Right ventricle myocardium superior (tissue), 1 donor: ENCODE measurements at places on chromosomes 2 and 18. TPM values are rescaled to one million over a fixed set of nuclear protein-coding genes. Genes with fewer than 3 reads are reported as not detected.

The MATN3 gene
- 0.16 TPM for total RNA-seq

The KIAA2012 gene
- total RNA-seq: not detected

The CYB5A gene
- total RNA-seq: 101 TPM

The ANKRD30B gene
- not detected for total RNA-seq

The ATG4B gene
- 41.3 TPM for total RNA-seq

The REG3A gene
- total RNA-seq: not detected

The RUFY4 gene
- total RNA-seq: not detected
